ENCODE measurements at places on chromosomes 12 and 14. TPM values are rescaled to one million over a fixed set of nuclear protein-coding genes. Genes with fewer than 3 reads are reported as not detected.

RTL1 gene
- total RNA-seq, result not detected

ACRBP gene
- 0.43 TPM for total RNA-seq

LTBP2 gene
- 102 TPM for total RNA-seq

OLR1 gene
- 1.6 TPM for total RNA-seq

DNA sequence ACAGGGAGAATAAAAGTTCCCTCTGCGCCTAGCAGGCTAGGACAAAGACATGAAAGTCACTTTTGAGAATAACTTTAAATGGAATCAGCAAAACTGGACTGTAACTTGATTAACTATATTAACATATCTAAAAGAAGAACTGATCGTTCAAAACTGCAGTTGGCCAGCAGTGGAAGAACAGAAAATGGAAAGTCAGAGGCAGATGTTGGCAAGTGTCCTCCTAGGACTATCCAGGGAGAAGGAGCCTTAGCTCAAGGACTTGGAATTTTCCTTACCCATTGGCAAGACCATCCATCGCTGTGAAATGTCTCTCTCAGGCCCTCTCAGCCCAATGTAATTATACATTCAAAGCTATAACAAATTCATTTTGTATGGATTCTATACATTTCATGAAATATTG lies 419.7 kb downstream of the ATP23 start:
- DNase-seq, result no peak
- H3K4me1 ChIP-seq, result no peaks in the 10 kb centered on the region
- no peaks in the 10 kb centered on the region for H3K27me3 ChIP-seq
- H3K36me3 ChIP-seq, result no peaks in the 10 kb centered on the region
- H3K4me3 ChIP-seq, result no peak overlapping the region
- no peak overlapping the region for H3K27ac ChIP-seq

VWF gene
- total RNA-seq, result 189 TPM

GRCh38 chr14:69685218-69685616 lies 73.8 kb downstream of the SUSD6 start:
- DNase-seq, result no peak
- no peak overlapping the region for H3K4me3 ChIP-seq
- no peaks in the 10 kb centered on the region for H3K27me3 ChIP-seq
- no peaks in the 10 kb centered on the region for H3K36me3 ChIP-seq
- H3K4me1 ChIP-seq, result no peaks in the 10 kb centered on the region

Measured in right atrium auricular region (tissue), 2 donors.